ENCODE measurements at places on chromosomes 7 and 10. TPM values are rescaled to one million over a fixed set of nuclear protein-coding genes. Genes with fewer than 3 reads are reported as not detected.

CLRN3 gene
- total RNA-seq = not detected

- no peak for DNase-seq
- H3K27ac ChIP-seq = no peak overlapping the region
- no peaks in the 10 kb centered on the region for H3K27me3 ChIP-seq
- no peak overlapping the region for H3K4me3 ChIP-seq
- no peaks in the 10 kb centered on the region for H3K36me3 ChIP-seq
These were observed 31.2 kb downstream of the GRIFIN start for GRCh38 chr7:2445047-2445446.

DNA sequence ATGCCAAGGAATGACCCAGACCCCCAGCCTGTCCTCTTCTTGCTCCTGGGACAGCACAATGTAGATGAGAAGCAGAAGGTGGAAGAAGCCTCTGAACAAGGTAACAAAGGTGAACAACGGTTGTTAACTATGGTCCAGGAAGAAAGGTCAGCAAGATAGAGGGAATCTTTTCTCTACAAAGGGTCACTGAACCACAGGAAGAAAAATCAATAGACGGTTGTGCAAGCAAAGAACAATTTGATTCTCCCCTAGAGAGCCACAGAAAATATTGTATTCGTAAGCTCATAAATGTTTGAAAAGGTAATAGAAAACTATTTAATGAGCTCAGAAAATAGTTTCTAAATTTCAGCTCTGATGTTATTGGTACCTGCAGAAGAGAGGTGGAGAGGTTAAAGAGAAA lies 111.3 kb downstream of the ST8SIA6 start:
- no peak overlapping the region for H3K27ac ChIP-seq
- no peak for DNase-seq

DNA sequence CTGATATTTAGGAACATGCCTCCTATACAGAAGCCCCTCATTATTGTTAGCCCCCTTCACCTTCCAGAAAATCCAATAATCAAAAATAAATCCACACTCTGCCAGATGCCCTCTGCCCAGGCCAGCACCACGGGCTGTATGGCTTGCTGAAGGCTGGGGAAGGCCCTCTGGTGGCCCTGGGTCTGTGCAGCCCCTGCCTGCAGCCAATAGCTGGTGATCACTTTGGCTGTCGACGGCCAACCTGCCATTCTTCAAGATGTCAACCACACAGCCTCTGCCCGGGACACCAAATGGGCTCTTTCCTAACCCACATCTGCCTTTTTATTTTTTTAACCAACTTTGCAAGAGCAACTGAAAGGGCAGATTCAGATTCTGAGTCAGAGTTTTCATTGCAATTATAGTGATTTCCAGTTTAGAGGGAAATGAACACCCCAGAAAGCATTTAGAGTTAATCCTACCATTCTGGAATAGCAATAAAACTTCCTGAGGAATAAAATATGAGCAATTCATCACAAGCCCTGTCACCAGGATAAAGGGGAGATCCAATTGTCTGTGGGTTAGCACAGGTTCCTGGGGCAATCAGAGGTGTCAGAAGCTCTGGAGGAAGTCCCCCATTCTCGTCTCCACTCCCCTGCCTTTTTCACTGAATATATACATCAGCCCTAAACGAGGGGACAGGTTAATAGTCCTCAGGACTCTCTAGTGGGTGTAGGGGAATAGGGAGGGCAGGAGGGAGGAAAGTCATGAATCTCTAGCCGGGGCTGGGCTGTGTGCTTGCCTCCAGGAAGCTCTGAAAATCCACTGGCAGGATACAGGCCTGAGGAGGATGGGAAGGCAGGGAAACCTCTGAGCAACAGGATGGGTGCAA lies 211.3 kb downstream of the GRID1 start:
- H3K36me3 ChIP-seq = no peaks in the 10 kb centered on the region
- peaks cover 15% of the 10 kb centered on the region for H3K4me1 ChIP-seq
- no peak overlapping the region for H3K27ac ChIP-seq
- no peaks in the 10 kb centered on the region for H3K27me3 ChIP-seq

- peaks cover 44% of the 10 kb centered on the region for H3K4me1 ChIP-seq
- peak overlapping the region; percentile 99 for H3K4me3 ChIP-seq
- peak overlapping the region; percentile 99 for H3K27ac ChIP-seq
These were observed 109.1 kb upstream of the TNRC18 start for GRCh38 chr7:5532536-5533335.

- no peaks in the 10 kb centered on the region for H3K36me3 ChIP-seq
- no peaks in the 10 kb centered on the region for H3K27me3 ChIP-seq
- H3K4me3 ChIP-seq = no peak overlapping the region
- H3K27ac ChIP-seq = no peak overlapping the region
- DNase-seq = peak; percentile 73
These were observed 73.3 kb downstream of the PRPF18 start for GRCh38 chr10:13659887-13660550.

- H3K4me1 ChIP-seq = no peaks in the 10 kb centered on the region
- no peaks in the 10 kb centered on the region for H3K27me3 ChIP-seq
- DNase-seq = no peak
- no peak overlapping the region for H3K4me3 ChIP-seq
- no peak overlapping the region for H3K27ac ChIP-seq
These were observed 991.8 kb upstream of the PHF14 start for GRCh38 chr7:9981742-9982349.

DNA sequence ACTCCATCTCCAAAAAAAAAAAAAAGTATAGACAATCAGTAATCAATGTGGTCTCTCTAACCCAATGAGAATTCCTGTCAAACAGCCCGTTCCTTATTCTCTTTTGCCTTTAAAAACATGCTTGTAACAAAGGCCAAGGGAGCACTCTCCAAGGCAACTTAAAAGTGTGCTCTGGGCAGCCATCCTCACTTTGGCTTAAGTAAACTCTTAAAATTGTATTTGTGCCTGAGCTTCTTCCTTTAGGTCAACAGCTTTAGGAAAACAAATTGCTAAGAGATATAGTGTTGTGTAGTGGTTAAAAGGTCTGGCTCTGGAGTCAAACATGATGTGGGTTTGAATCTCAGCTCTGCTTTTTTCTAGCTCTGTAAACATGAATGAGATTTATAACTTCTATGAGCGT lies 13.9 kb upstream of the EPC1 start:
- H3K4me1 ChIP-seq = no peaks in the 10 kb centered on the region
- no peak overlapping the region for H3K27ac ChIP-seq
- H3K36me3 ChIP-seq = no peaks in the 10 kb centered on the region

GRCh38 chr10:36675458-36675880 lies 449.9 kb upstream of the ANKRD30A start:
- no peak overlapping the region for H3K27ac ChIP-seq
- no peaks in the 10 kb centered on the region for H3K36me3 ChIP-seq
- no peak for DNase-seq
- peaks cover 10% of the 10 kb centered on the region for H3K4me1 ChIP-seq

DNA sequence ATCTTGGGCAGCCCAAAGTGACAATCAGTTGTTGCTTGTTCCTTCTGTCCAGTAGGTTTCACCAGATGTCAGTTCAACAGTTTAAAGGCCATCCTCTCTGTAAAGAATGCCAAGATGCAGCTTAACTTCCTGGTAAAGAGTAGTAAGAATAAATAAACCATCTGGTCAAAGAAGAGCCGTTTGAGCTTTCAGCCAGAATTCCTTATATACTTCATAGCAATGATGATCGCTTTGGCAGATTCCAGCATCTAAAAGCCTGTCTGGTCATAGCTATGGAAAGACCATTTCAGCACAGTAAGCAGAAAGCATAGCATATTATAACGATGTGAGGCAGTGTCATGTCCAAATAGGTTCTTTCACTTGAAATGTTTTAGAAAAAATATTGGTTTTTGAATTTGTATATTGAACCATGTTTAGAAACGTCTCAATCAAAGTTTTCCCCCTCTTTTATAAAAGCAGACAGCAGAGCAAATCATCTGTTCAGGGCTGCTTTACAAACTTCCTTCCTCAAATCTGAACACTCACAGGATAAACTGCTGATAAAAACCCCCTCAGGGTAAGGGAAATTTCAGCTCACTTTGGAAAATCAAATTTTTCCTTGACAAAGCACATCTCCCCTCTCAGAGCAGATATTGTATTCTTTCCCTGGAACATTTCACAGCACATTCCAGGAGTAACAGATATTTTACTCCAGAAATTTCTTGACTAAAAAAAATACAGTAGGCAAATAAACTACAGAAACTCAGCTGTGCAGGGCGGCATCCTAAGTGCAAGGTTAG lies 184.1 kb downstream of the NOC3L start:
- no peaks in the 10 kb centered on the region for H3K4me1 ChIP-seq
- no peak for DNase-seq
- no peaks in the 10 kb centered on the region for H3K27me3 ChIP-seq
- H3K27ac ChIP-seq = no peak overlapping the region
- H3K36me3 ChIP-seq = no peaks in the 10 kb centered on the region

- no peaks in the 10 kb centered on the region for H3K36me3 ChIP-seq
- no peak for DNase-seq
- no peak overlapping the region for H3K27ac ChIP-seq
- H3K4me3 ChIP-seq = no peak overlapping the region
These were observed 67.1 kb downstream of the GNAT3 start for GRCh38 chr7:80444811-80445210.

GRCh38 chr7:22420973-22421635 lies 64.2 kb upstream of the RAPGEF5 start:
- no peak overlapping the region for H3K27ac ChIP-seq
- H3K27me3 ChIP-seq = no peaks in the 10 kb centered on the region
- DNase-seq = no peak

GRCh38 chr10:117757086-117757720 lies 214.7 kb downstream of the EMX2 start:
- H3K4me1 ChIP-seq = peaks cover 4% of the 10 kb centered on the region
- H3K27ac ChIP-seq = no peak overlapping the region
- DNase-seq = no peak
- no peaks in the 10 kb centered on the region for H3K36me3 ChIP-seq
- no peak overlapping the region for H3K4me3 ChIP-seq

GRCh38 chr10:4094751-4095150 lies 309.7 kb upstream of the KLF6 start:
- no peak for DNase-seq
- H3K27me3 ChIP-seq = 0 out of 2 replicates have a peak, but pooled peaks cover under 1% of the 10 kb centered on the region
- no peak overlapping the region for H3K4me3 ChIP-seq
- no peak overlapping the region for H3K27ac ChIP-seq

DNA sequence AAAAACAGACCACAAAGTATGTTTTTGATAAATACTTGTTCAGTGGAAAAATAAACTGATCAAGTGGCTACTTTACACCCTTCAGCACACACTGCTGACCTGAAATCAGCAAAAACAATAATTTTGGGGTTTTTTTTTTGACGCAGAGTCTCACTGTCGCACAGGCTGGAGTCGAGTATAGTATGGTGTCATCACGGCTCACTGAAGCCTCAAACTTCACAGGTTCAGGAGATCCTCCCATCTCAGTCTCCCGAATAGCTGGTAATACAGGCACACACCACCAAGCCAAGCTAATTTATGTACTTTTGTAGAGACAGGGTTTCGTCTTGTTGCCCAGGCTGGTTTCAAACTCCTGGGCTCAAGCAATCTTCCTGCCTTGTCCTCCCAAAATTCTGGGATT lies 30.6 kb downstream of the TARP start:
- no peaks in the 10 kb centered on the region for H3K27me3 ChIP-seq
- DNase-seq = no peak
- no peak overlapping the region for H3K27ac ChIP-seq

DNA sequence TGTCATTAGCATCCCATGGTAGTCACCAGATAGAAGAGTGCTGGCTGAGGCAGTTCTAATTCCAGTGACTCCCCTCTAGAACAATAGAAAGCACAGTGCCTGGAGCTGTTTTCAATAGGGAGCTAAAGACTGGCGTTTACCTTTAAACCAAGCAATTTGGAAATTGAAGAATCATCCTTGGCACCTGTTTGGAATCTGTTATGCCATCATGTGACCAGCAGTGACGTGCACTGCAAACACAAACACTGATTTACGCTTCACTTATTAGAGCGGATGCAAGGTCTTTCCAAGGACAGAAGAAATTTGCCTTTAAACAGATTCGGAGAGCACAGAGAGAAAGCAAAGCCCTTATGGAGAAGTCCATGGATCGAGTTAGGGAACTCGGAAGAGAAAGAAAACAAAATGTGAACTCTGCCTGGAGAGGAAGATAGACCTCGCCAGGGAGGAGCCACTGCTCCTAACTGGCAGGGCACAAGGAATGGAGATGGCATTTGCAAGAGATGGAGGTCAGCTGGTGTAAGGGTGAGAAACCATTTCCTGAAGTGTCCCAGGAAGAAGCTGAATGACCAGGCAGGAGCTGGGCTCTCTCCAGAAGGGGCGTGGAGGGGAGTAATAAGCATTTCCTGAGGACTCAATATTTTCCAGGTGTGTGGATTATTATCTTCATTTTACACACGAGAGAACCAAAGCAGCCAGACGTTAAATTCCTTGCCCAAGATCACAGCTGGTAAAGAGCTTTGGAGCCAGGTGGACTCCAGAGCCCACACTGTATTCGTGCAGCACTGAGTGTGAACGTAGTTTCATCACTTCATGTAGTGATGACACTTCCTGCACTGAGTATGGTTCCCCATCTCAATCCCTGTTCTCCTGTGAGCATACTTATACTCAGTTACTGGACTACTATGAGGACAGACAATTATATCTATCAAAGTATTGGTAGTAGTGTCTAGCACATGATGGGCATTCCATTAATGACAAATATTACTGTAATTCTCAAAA lies 97.7 kb downstream of the CUBN start:
- no peaks in the 10 kb centered on the region for H3K27me3 ChIP-seq
- no peaks in the 10 kb centered on the region for H3K36me3 ChIP-seq
- H3K4me3 ChIP-seq = no peak overlapping the region
- no peak for DNase-seq

- H3K4me3 ChIP-seq = no peak overlapping the region
- H3K27ac ChIP-seq = no peak overlapping the region
- peaks cover 51% of the 10 kb centered on the region for H3K4me1 ChIP-seq
- H3K36me3 ChIP-seq = peaks cover 42% of the 10 kb centered on the region
- peak; percentile 31 for DNase-seq
- no peaks in the 10 kb centered on the region for H3K27me3 ChIP-seq
These were observed 6.1 kb downstream of the NAMPT start for GRCh38 chr7:106278695-106279094.

DNA sequence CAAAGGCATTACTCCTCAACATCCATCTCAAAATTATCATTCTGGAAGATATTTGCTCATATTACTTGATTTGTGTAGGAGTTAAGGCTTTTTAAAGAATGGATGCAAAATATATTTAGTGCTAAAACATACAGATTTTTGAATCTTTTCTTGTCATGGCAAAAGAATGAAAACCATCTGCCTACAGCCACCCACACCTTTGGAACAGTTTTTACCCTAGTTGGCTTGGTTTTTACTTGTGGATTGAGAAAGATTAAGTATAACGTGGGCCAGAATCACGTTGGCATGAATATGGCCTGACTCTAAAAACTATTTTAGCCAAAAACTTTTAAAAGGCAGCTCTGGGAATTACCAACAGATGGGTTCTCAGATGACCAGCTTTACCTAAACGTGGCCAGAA lies 128.2 kb downstream of the SPAG6 start:
- H3K27me3 ChIP-seq = no peaks in the 10 kb centered on the region
- no peaks in the 10 kb centered on the region for H3K36me3 ChIP-seq
- H3K27ac ChIP-seq = no peak overlapping the region
- H3K4me3 ChIP-seq = no peak overlapping the region

Measured in Karpas-422 (cell line).